Stimulated activated CD4-positive, alpha-beta T cell treated with anti-CD3 and anti-CD28 coated beads, Interleukin-1b, Interleukin-23, amount 100 ng/mL, for 48 hours (primary cell): ENCODE measurements at places on chromosomes 5 and 9.

DNA sequence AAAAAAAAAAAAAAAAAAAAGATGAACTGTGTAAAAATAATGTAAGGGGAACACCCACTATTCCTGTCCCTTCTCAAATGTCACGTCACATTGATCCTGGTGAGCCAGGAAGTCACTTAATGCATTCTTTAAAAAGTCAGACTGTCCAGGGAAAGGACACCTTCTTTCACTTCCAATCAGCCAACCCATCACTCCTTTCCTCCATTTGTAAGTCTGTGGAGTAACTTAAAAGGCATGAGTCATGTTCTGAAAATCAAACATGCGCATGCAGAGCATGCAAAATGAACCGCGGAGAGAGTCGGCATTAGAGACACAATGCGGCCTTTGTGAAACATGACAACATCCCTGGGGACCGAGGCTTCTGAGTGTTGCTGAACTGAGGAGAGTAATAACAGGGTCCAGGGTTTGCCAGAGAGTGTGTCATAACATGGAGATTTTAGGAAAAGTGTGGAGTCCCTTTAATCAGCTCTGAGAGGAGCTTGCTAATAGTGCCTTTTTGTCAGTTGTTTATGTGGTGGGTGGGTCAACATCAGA, 77.6 kb upstream of the SEMA6A start:
- DNase-seq: no peak

DNA sequence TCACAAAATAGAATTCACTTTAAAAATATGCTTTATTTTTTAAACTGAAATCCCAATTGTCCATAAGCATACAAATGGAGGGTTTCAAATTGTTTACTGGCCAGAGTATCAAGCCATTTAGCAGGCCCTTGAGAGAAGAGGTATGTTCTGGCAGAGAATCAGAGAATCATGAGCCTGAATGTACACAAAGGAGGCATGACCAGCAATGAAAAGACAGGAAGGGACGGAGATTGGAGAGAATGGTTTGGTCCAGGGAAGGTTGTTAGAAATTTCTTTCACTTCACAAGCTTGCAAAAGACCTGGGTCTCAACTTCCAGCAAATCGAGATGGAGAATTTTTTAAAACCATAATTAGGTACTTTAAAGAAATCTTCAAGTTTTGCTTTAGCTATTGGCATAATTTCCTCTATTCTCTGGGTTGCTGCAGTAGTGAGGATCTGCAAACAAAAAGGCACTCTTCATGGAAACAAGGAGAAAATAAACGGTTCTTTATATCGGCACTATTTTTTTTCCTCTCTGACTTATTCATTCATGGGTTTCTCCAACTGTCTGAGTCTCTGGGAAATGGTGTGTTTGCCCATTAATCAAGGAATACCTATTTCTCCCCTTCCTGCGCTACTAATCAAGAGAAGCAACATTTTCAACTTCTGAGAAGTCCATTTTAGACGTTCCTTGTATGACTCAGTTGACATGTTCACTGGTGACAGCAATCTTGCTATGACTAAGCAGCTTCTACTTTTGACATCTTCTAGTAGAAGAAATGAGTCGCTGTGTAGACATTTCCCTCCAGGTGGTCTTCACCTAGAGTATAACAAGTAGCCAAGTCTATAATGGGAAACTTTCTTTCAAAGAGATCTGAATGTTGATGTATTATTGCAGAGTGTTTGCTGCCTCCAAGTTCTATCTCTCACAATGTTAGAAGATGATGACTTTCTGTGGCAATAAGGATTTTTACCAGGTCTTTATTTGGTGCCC, 23.1 kb upstream of the ERCC6L2 start:
- DNase-seq: peak; percentile 7

- no peak for DNase-seq
Observed at GRCh38 chr9:117434566-117434965, 19.7 kb upstream of the ASTN2 start.

DNA sequence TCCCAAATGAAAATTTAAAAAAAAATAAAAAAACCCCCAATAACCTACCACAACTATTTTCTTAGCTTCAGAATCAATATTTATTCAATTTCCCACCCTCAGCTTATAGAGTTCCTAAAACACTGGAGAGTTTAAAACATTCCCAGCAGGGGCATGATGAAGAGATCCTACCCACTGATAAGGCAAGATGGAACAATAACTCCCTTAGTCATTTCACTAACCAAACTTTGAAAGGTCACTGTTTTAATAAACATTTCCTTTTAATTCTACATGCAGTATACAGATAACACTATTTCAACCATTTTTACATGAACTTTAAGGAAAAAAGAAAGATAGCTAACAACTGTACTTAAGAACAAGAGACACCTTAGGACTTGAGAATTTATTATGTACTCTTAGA, 34.9 kb upstream of the ACOT12 start:
- DNase-seq: no peak

DNA sequence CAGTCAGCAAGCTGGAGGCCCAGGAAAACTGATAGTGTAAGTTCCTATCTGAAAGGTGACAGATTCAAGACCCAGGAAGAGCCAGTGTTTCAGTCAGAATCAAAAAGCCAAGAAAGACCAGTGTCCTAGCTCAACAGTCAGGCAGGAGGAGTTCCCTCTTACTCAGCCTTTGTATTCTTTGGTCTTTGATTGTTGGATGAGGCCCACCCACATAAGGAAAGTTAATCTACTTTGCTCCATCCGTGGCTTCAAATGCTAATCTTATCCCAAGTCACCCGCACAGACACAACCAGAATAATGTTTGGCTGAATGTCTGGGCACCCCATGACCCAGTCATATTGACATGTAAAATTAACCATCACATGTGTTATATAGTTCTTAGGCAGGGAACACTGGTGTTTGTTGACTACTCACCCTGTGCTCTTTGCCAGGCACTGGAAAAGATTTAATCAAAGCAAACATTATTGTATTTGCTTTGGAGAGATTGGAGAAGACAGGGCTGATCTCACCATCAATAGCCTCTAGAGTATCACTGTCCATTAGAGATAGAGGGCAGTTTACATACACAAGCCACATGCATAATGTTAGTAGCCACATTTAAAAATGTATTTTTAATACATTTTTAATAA, 96.3 kb upstream of the KCNN2 start:
- no peak for DNase-seq

GRCh38 chr5:53476531-53477480, 3.6 kb upstream of the FST start:
- DNase-seq: no peak

- no peak for DNase-seq
Observed at GRCh38 chr9:105204416-105204815, 40.0 kb upstream of the SLC44A1 start.

DNA sequence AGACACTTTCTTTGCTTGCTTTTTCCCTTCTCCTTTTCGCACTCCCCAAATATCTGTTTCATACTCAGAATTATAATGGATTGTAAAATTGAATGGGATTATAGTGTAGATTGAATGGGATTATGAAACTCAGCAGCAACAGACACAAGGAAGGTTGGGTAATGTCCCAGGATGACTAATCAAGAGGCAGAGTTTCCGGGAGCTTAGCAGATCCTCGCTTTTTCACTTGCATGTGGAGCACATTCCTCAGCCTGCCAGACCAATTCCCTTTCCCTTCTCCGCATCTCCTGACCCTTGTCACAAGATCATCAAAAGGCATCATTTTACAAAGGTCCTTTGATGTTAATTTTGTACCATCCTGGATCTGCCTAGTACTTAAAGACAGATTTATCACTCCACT, 55.1 kb upstream of the SLC1A1 start:
- no peak for DNase-seq

- peak; percentile 59 for DNase-seq
Observed at GRCh38 chr9:121133104-121133816, 58.5 kb downstream of the CNTRL start.

DNA sequence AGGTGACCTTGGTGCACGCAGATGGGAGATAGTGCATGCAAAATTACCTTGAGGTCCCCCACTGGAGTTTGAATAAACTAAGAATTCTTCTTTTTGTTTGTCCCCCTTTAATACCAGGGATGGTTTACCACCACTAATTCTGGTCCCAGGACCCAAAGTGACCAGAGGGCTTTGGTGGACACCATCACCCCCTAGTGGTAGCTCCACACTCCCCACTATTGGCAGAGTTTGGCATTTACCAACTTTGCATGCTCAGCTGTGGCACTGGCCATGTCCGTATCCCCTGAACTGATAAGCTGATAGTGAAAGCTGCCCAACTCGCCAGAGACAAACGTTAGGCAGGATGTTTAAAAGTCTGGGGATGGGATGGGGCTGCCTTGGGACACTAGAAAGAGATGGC, 3.3 kb downstream of the ASTN2 start:
- DNase-seq: no peak

- no peak for DNase-seq
Observed at GRCh38 chr9:3087697-3088096, 243.8 kb upstream of the PUM3 start.

DNA sequence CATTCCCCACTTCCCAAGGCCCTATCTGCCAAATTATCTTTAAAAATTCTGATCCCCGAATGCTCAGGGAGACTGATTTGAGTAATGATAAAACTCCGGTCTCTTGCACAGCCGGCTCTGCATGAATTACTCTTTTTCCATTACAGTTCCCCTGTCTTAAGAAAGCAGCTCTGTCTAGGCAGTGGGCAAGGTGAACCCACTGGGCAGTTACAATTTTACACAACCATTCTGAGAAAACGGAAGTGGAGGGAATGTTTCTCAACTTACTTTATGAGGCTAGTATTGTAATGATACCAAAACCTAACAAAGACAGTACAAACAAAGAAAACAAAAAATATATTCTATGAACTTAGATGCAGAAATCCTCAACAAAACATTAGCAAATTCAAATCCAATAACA, 100.0 kb downstream of the MCTP1 start:
- DNase-seq: no peak

DNA sequence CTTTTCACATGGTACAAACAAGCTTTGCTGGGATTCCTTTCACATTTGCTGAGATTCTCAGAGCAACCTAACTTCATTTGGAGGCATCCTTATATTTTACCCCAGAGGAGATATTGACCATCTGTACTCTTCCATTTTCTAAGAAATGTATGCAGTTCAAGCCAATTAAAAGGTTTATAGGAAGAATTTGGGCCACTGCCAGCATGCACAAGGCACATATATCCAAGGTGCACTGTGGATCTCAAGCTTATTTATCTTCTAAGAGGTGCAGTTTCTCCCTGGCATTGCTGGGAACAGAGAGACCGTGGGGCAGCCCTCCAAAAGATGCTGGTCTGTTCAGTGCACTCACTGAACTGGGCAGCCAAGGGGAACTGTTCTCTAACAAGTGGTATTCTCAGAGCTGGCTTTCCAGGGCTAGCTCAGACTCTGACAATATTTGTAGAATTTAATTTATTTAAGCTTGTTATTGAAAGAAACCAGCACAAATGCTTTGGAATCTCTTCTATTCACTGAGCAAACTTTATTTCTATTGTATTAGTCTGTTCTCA, 213.3 kb downstream of the TENT4A start:
- no peak for DNase-seq

DNA sequence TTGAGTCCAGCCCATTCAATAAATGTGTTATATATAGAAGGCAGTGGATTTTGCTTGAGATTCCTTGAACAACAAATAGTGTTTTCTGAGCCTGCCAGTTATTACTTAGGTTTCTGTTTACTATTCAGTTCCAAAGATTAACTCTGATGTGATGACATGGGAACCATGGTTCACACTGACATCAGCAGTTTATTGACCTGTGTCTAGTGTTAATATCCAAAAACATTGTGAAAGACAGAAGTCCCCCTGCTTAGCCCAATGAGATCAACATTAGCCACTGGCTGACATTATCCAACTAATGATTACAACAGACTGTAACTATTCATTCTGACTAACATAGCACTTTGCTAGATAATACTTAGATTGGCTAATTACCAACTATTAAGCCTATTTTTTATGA, 14.9 kb downstream of the APBA1 start:
- no peak for DNase-seq

DNA sequence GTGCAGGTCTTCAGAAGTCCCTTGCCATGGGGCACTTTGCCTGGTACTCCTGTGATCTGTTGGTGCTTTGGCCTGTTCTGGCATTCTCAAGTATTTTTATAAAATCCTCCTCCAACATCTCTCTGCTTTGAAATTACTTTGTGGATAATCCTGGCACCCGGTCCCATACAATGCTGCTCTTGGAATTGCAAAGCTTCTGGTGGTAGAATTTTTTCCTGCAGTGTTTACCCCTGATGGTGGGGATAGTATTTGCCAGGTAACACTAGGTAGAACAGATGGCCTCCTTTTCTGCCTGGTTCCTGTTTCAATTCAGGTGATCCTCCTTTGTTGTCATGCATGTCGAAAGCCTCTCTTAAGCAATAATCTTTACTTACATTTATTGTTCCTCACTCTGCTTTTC, 109.8 kb upstream of the ATP10B start:
- no peak for DNase-seq

GRCh38 chr9:35203528-35203927, 41.7 kb downstream of the UNC13B start:
- no peak for DNase-seq

- DNase-seq: peak; percentile 57
Observed at GRCh38 chr9:136438548-136439480, 831 bp downstream of the INPP5E start.

GRCh38 chr9:74036549-74037231, 460.4 kb upstream of the RORB start:
- DNase-seq: no peak

DNA sequence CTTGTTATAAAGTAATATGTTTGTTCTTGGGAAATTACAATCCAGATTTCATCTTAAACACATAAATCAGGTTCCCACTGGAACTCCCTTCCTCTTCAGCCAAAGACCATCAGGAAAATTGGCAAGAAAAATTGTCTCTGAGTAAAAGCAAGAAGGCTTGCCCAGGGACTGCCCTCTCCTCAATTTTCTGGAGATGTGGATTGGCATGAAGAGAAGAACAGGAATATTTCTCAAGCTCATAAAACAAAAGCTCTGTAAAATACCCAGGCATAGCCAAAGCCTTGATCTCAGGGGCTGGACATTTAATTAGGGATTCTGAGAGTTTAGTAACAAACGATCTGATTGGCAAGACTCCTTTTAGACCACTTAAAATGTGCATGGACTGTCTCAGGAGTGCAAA, 223.4 kb downstream of the ZNF608 start:
- no peak for DNase-seq
